ENCODE measurements at places on chromosomes 2 and 18.

GRCh38 chr2:96344011-96344410 is 8.4 kb downstream of the NCAPH start:
- no peak for DNase-seq

GRCh38 chr2:101972621-101973434 is 18.9 kb upstream of the IL1R2 start:
- DNase-seq, result no peak

DNA sequence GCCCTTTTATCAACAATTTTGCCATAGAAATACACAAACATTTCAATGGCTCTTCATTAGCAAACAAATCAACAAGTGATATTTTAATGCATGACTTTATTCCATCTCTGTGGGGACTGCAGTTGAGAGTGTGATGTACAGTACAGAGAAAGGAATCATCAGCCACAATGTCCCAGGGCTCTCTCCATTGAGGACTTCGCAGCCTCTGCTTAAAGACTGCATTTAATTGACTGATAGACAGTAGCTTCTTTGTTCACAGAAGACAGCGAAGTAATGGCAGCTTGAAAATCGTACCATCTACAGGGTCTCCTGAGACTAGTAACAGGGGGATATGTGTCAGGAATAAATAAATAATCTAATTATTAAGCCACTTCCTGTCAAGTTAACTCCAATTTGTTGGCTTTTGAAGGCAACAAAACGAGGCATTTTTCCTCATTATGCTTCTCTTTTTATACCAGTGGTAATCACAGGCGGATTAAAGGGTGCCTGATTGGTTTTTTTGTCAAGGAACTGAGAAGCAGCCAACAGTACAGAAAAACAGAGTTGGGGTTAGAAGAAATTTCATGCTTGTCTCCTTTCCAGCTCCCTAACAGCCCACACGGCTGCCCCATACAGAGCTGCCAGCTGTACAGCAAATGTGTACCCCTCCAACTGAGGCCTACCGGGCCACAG is 164.3 kb downstream of the ZNF521 start:
- no peak for DNase-seq

DNA sequence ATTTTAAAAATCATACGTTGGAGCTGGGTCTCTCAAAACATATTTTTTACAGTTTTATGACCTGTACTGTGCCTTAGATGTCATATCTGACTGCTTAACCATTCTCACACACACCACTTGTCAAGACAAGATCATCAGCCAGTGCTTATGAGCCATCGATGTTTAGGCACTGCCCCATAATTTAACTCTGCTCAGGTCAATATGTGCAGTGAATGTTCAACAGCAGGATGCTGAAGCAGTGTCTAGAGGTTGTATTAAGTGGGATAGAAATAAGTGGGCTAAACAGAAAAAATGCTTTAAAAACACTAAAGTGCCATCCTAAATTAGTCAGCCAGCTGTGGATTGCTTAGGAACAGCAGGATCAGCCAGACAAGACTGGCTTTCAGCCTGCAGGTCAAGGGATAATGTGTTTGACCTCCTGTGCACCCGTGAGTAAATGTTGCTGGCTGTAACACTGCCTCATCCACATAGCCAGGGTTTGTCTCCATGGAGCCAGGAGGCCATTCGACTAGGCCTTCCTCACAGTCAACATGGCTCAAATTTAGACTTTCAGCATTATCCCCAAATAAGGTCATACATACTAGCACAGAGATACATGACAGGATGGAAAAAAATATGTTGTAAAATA is 139.0 kb upstream of the NXPH2 start:
- DNase-seq, result no peak

DNA sequence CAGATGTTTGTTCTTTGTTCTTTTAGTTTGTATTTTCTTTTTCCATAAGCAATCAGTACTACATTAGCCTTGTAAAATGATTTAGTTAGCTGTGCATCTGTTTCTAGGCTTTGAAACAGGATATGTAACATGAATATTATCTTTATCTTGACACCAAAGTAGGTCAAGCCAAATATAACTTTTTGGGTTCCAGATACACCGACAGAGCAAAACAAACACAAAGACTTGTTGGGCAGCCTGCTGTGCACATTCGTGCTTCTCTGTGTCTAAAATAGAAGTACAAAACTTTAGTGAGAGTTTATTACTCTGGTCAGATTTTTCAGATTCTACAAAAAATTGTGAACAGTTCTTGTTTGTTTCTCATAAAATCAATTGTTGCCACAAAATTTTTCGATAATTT is 1059.3 kb upstream of the GYPC start:
- no peak for DNase-seq

- no peak for DNase-seq
These were observed 189.0 kb upstream of the CTAGE1 start for GRCh38 chr18:22606563-22607283.

DNA sequence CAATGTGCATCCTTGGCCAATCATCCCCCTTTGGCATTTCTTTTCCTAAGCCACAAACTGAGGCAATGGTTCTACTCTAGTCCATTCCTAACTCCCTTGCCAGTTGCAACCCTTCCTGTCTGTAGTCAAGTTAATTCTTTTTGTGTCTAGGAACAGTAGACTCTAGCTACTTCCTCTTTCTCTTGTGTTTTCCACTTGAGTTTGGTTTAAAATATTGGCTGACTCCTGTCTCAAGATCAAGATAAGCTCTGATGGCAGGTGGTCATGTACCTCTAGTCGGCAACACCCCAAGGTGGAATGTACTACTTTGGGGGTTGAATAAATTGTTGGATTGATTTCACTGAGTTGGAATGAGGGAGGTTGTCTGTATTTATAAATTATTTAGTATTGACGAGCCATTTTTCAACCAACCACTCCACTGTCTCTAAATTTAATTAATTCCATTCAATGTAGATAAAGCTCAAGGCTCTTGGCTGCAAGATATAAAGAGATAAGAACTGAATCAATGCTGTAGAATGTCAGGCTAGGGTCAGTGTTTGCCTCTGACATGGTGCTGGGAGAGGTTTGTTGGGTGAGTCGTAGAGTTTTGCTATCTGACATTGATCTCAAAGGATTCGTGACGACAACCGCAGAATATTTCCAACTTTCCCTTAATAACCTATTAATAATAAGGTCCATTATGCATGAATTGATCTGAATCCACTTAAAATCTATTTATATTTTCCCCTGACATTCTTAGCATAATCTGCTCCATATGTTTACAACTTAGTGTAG is 188.7 kb upstream of the APCDD1 start:
- DNase-seq, result no peak

DNA sequence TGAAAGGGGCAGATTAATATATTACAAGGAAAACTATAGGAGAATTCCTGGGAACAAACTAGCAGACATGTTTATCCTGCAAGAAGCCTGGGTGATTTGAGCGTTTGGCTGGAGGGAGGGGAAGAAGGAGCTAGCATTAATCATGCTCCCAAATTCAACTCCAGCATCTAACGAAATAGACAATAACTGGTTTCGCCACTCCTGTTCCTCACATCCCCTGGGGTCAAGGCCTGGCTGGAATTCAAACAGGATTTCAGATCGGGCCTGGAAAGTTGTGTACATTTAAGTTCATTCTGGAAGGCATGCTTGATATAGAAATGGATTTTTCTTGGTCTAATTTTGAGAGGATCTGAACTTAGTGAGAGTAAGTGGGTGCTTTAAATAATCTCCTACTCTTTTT is 126.1 kb upstream of the CTAGE1 start:
- no peak for DNase-seq

DNA sequence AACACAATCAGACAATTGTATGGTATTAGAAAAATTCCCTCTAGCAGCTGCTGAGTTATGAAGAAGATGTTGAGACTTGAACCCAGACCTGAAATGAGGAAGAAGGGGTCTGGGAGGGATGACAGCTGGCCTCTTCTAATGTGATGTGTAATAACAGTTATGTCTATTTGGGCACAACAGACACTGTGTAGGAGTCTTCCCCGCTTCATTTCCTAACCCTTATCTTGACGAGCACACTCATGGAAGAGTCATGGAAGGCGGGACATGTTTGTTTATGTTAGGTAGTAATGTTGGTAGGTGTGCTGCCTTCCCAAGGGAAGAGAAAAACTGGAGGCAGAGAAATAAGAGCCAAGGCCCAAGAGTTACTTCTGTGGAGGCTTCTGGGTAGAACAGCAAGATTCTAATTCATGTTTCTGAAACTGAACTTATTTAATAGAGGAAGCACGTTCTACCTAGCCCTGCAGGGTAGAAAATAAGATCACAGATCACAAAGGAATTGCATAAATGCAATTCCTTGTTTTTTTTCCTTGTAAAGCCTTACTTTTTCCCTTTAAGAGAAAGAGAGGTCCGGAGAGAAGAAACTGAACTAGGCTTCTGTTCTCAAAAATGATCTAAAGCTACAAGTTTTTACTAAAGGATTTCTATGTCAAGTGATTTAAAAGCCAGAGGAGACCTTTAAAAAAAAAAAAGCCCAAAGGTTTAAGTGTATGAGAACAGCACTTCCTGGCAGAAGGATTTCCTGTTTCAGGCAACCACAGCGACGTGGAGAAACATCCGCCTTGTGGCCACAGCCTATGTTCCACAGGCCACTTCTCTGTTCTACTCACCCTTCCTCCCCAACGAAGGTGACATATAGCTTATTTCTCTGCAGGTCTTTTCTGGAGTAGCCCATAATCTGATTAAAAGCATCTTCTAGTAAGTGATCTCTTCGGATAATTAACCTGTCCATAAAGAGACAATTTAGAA is 68.5 kb upstream of the STK17B start:
- DNase-seq, result no peak

GRCh38 chr2:17976871-17977746 is 98.6 kb downstream of the KCNS3 start:
- no peak for DNase-seq

GRCh38 chr2:29012211-29012681 is 31.1 kb downstream of the TOGARAM2 start:
- no peak for DNase-seq

- peak; percentile 92 for DNase-seq
These were observed 757.4 kb downstream of the SATB2 start for GRCh38 chr2:198700319-198700718.

- DNase-seq, result no peak
These were observed 34.1 kb downstream of the NOP58 start for GRCh38 chr2:202299712-202300111.

DNA sequence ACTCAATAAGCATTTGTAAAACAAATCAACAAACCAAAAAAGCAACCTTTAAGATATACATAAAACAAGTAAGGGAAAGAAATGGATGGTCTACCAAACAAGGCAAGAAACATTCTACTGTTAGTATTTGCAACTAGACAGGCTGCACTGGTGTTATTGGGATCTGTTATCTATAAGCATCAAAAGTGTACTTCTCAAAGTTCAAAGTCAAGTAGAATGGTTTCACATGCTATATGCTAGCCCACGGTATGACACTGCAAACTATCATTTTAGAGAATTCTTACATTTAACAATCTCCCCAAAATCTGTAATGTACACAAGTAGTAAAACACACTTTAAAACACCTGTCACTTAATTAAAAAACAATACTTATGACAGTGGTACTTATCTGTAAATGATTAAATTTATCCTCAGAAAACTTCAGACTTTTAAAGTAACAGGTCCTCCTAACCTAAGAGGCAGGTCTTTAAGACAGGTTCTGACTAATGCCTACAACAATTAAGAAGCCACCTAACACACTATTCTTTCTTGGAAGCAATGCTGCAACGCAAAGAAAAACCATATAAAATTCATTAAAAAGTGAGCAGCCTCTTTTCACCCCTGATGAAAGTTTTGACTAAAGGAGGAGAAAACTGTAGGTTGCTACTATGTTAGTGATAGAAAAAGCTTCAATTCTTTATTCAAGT is 34.8 kb downstream of the SMAD2 start:
- DNase-seq, result no peak

- DNase-seq, result peak; percentile 72
These were observed at the start of gene CTNNA2 for GRCh38 chr2:79512442-79513401. Gene CTNNA2, plus strand, starts transcription at chr2:79513051.

DNA sequence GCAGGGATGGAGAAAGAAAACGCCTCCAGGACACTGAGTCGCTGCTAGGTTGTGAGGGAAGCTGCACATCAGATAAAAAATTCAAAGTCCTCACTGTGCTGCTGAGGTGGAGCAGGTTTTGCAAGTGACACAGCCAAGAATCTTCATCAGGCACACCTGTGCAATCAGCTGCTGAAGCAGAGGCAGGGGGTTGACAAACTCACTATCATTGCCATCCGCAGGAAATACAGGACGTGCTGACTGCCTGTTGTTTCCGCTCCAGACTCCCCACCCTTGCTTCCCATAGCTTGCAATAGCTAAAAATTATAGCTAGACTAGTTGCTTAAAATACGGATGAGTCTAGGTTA is 147.8 kb upstream of the FHL2 start:
- no peak for DNase-seq

GRCh38 chr2:168686452-168687191 is 115.8 kb upstream of the NOSTRIN start:
- DNase-seq, result no peak

GRCh38 chr2:227870710-227871374 is 589 bp upstream of the DAW1 start:
- DNase-seq, result no peak

DNA sequence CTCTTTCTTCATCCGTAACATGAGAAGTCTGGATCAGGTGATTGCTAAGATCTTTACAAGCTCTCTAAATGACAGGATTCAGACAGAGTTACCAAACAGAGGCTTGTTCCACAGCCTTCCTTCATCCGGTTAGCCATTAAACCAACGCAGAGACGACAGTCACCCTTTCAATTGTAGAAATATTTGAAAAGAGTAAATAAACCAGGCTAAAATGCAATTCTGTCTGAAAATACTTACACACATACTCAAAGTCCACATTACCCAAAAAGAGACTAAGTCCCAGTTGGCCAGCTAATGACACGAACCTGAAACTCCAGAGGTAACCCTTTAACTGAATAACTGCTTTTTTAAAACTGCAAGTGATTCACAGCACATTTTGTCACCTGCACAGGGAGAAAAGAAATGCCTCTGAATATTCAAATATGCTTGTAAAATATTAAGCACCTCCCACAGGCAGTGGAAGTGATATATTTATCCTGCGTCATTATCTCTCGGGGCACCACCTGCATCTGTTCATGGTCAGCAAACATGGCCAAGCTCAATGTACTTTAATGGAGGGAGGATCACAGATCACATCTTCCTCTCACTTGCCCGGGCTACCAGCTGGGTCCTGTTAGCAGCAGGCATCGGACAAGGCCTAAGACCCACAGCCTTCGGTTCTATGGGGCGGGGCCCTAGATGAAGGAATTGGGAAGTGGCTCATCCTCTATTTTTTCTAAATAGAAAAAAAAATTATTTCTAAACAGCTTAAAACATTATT is 38.8 kb upstream of the DNER start:
- DNase-seq, result no peak

GRCh38 chr2:134218414-134218813 is 35.5 kb upstream of the MGAT5 start:
- no peak for DNase-seq

- no peak for DNase-seq
These were observed 34.3 kb downstream of the LPIN2 start for GRCh38 chr18:2978661-2979106.

DNA sequence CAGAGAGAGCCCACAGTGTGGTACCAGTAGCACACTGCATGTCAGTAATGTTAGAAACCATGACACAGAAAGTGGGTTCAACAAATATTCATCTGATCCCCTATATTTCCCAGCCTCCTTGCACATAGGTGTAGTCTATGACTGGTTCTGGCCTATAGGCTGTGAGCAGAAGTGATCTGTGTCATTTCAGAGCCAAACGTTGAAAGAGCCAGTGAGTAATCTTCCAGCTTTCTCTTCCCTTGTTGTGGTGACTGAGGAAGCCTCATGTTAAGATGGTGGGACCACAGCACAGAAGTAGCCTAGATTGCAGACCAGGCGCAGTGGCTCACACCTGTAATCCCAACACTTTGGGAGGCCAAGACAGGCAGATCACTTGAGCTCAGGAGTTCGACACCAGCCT is 4.1 kb downstream of the TMEM237 start:
- DNase-seq, result no peak

- no peak for DNase-seq
These were observed 106.3 kb downstream of the MYO3B start for GRCh38 chr2:170284205-170284604.
